ENCODE measurements at places on chromosomes 13 and 19.

DNA sequence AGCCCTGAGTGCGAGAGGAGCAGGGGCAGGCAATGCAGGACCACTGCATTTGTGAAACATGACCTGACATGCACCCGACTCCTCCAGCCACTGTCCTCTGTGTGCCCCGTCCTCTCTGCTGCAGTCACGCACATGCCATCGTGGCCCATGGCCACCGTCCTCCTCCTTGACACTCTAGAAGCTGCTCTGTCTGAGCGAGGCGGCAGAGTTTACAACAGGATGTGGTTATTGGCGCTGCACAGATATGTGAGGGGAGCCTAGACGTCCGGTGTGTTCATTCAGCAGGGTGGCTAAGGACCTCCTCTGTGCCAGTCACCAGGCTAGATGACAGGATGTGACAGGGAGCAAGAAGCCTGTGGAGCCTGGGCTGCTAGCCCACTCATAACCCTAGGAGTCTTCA is 277.8 kb downstream of the FOXO1 start:
- DNase-seq = no peak

DNA sequence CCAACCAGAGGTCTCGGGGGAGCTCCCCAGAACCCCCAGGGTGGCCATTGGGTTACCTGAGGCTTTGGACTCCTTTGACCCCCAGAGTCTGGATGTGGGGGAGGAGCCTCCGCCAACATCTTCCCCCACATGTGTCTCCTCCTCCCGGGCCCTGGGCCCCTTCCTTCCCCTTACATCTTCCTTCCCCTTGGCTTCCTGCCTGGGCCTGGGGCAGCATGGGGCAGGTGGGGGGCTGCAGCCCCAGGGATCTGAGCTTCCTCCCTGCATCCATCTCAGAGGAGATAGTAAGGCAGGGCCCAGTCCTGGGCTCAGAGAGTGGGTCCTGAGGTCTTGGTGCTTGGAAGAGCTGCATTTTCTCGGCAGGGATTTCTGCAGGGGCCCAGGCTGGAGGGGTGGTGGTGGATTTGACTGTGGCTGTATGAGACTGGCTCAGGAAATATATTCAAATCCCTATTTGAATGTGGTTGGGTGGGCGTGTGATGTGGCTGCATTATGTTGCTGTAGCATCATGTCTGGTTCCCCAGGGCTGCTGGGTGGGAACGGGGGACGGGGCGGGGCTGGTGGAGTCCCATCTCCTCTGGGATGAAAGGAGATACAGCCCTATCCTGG is 919 bp downstream of the VAV1 start:
- DNase-seq = no peak

- no peak for DNase-seq
Measured at GRCh38 chr19:884420-885211, 8.4 kb downstream of the MED16 start.

DNA sequence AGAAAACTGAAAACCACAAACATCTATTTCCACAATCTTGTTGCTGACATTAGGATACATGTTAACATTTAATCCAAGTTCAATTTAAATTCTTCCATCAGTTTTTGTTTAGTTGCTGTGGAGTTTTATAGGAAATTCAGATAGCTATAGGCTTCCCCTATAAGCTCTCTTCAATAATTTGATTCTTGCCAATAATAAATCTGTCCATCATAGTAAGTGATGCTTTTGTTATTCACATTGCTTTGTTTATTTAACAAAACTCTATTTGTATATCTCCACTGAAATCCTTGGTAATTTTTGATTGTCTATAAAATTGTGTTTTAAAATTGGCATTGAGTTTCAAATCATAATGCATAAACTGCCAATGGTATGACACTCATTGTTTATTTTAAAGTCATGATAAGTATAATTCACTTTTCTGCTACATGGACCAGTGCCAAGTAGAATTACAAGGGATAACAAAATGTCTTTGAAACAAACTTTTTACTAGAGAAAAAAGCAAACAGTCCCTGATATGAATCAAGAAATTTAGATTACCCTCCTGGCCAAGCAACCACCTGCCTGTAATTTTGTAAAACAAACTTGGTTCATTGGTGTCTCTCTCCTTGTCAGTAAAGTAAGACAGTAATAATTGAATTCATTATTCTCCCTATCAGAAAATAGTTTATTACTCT is 577.3 kb upstream of the GPC6 start:
- DNase-seq = no peak

GRCh38 chr13:20964904-20965303 is 62.4 kb upstream of the XPO4 start:
- no peak for DNase-seq

- DNase-seq = no peak
Measured at GRCh38 chr13:63855457-63856118, 2439.9 kb upstream of the PCDH20 start.

DNA sequence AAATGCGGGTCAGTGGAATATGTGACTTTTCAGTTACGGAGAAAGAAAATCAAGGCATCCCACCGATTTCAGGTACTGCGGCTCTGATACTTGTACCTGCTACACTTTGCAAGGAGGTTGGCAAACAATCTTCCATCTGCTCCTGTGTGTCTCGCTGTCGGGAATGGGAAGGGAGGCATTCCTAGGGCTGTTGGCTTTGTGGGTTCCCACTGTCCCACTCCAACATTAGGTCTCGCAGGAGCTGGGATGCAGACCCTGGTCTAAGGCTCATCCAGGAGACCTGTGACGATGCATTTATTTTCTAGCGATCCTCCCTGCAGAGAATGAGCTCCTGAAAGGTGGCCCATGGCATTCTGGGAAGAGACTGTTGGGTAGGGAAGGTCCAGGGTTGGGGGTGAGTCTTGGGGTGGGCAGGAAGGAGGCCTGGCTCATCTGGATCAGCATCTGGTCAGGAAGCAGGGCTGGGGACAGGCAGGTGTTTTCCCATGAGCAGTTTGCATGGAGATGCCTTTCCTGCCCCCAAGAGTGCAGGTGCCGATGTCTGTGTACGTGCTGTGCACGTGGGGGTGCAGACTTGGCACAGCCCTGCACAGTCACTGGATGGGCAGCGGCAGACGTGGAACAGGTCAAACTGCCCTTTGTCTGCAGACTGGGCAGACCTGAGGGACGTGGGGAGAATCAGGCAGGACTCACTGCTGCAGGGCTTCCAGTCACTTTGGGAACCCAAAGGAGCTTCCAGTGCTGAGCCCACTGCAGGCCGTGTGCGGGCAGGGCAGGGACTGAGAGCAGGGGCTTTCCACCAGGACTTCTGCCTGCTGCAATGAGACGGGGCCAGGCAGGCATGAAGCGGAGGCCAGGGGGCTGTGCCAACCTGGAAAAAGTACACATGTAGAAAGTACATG is 152.4 kb downstream of the TEX29 start:
- no peak for DNase-seq

GRCh38 chr13:111203736-111204389 is 88.8 kb downstream of the ARHGEF7 start:
- DNase-seq = no peak

- DNase-seq = peak; percentile 61
Measured at GRCh38 chr19:35268536-35269437, at the start of gene USF2. USF2 (plus strand) TSS chr19:35268962; CDS start chr19:35269102, 140 bp downstream.

GRCh38 chr13:98348466-98349200 is 171.6 kb upstream of the RNF113B start:
- no peak for DNase-seq

DNA sequence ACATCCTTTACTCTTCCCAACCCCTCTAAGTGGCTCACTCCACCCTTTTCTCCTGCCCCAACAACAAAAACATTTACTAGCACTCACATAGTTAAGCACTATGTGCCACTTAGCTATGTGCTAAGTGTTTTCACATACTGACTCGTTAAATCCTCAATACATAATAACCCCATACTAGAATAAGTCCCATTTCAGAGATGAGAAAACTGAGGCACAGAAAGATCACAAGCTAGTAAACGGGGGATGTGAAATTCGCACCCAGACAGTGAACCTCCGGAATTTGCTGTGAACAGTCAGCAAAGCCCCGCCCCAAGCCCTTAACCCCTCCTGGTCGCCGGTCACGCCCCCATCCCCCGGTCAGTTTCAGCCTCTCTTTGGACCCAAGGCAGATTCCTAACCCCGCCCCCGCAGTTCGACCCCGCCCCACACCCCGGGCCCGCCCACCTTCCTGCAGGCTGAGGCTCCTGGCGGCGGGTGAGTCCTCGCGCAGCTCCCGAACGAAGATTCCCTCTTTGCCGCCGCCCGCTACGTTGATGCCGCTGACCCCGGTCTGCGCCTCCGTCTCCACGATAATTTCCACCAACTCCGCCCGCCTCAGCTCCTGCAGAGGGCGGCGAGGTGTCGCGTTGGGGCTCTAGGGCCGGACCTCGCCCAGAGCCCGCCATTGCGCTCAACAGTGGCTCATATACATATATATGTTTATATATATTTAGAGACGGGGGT is 9.8 kb downstream of the PRX start:
- peak; percentile 85 for DNase-seq

GRCh38 chr13:27797228-27797624 is 4.9 kb downstream of the GSX1 start:
- DNase-seq = no peak

GRCh38 chr19:17052439-17052838 is 22.8 kb downstream of the HAUS8 start:
- DNase-seq = peak; percentile 3

DNA sequence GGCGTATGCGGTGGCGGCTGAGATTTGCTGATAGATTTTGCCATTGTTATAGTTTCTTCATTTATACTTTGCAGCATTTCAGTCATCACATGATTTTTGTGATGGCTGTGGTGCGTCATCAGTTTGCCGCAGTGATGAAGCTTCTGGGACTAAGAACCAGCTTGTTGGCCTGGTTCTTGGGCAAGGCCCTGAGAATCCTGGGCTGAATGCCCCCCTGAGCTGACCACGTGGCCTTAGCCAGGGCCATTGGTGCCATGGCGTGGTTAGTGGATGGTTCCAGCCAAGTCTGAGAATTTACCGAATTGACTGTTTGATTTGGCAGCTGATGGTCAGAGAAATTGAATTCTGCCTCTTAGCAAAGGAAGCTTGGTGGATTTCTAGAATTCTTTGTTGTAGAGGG is 17.8 kb downstream of the GATAD2A start:
- DNase-seq = no peak

- no peak for DNase-seq
Measured at GRCh38 chr13:20684546-20684945, 19.0 kb upstream of the IL17D start.

DNA sequence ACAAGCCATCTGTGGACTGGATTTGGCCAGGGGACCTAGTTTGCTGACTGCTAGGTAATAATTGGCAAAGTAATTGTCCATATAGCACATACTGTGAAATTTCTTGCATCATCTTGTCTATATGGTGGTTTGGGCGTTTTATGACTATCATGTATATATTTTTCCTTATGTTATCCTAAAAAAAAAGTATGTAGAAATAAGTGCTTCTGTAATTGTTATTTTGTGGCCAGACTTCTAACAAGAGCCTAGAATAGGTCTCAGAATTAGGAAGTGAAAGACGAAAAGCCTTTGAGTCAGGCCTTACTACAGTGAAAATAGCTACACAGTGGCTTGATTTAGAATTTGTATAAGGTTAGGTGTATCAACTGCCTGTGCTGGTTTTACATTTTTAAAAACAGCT is 4.2 kb downstream of the FNDC3A start:
- no peak for DNase-seq

GRCh38 chr13:39132286-39133230 is 94.3 kb downstream of the NHLRC3 start:
- DNase-seq = peak; percentile 48

DNA sequence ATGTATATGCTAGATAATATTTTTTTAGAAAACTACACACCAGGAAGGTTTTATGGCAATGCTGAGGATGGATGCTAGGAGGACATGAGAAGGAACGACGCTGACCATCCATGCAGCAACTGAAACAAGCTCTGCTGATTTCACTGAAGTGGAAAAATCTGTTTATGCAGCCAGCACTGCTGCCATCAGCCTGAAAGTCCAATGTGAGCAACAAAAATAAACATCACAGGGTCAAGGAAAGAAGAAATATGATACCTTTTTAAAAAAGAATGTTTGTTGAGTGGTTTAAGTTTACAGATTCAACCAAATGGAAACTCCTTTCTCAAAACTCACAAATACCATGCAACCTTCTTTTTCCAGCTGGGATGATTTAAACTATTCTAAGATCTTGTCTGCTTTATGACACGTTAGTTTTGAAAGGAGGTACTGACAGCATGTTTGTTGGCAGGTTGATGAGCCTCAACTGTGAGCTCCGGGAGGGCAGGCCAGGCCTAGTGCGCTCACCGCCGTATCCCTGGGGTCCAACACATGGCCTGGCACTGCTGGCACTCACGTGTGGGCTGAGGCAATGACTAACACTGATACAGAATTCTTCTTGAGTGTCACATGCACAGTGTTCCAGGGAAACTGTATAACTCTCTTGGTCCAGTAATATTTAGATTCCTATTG is 46.8 kb downstream of the LATS2 start:
- DNase-seq = no peak

GRCh38 chr19:17054746-17055145 is 20.5 kb downstream of the HAUS8 start:
- DNase-seq = no peak

DNA sequence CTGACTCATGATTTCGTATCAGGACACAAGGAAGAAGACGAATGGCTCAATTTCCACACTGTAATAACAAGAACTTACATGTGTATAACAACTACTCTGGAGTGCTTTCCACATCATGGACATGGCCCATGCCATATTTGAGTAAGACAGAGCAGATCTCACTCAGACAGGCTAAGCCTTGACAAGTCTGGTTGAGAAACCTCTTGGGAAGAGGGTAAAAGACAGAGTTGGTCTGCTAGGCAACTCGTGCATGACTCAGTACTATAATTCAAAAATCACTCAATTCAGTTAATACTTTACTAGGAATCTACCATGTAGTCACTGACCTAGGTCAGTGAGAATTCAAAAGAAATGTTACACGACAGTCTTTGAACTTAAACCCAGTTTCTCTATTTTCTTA is 5.7 kb upstream of the THSD1 start:
- no peak for DNase-seq

DNA sequence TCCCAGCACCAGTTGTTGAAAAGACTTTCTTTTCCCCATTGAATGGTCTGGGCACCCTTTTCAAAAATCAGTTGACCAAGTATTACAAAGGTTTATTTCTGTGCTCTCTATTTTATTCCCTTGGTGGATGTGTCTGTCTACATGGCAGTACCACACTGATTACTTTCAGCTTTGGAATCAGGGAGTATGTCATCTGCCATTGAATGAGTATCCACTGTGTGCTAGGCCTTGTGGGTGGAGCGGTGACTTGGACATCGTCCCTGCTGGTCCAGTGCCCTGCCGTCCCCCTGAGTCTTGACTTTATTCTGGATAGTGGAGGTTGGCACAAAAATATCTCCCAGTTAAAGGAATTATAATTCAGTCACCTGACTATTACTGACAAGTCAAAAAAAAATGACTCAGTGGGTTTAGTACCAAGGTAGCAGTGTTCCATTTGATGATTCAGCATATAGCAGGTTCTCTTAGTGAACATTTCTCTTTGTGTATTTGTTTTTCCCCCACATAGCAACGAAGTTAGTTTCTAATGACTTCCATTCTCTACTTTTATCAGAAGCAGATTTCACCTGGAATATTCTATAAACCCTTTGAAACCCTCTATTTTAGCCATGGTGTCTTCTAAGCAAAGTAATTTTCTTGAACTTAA is 3.9 kb downstream of the UPF3A start:
- DNase-seq = no peak

- DNase-seq = no peak
Measured at GRCh38 chr19:47122359-47123335, 8.0 kb upstream of the SAE1 start.

GRCh38 chr13:40338217-40338616 is 328.2 kb downstream of the FOXO1 start:
- no peak for DNase-seq

- DNase-seq = peak; percentile 97
Measured at GRCh38 chr13:21637296-21637695, 33.3 kb upstream of the MICU2 start.

- peak; percentile 43 for DNase-seq
Measured at GRCh38 chr19:5804516-5805461, at the start of gene NRTN. NRTN (plus strand) TSS chr19:5805067; CDS start chr19:5824166, 19,099 bp downstream.

All from LoVo (cell line).